ENCODE measurements at places on chromosomes 11 and 22. TPM values are rescaled to one million over a fixed set of nuclear protein-coding genes. Genes with fewer than 3 reads are reported as not detected.

ZNF214 gene
- 2.1 TPM for total RNA-seq

KCNK7 gene
- 0.68 TPM for total RNA-seq

AIFM3 gene
- 0.68 TPM for total RNA-seq

C11orf86 gene
- total RNA-seq = not detected

PDE3B gene
- total RNA-seq = 0.14 TPM

CCDC87 gene
- 0.21 TPM for total RNA-seq

GAB4 gene
- total RNA-seq = not detected

MS4A12 gene
- not detected for total RNA-seq

UBQLNL gene
- not detected for total RNA-seq

PRRG4 gene
- total RNA-seq = 9.9 TPM

ATM gene
- 58.1 TPM for total RNA-seq

RFPL1 gene
- not detected for total RNA-seq

GAL gene
- total RNA-seq = 1.4 TPM

OR8A1 gene
- not detected for total RNA-seq

NAA40 gene
- 4.8 TPM for total RNA-seq

PKDREJ gene
- not detected for total RNA-seq

Measured in nasal cavity respiratory epithelium epithelial cell of viscerocranial mucosa (primary cell).